ENCODE measurements at places on chromosomes 16 and 17. TPM values are rescaled to one million over a fixed set of nuclear protein-coding genes. Genes with fewer than 3 reads are reported as not detected.

- no peak for DNase-seq
Observed at GRCh38 chr16:22813948-22814710, at the start of gene HS3ST2. HS3ST2 (plus strand) TSS chr16:22814162; CDS start chr16:22814611, 449 bp downstream.

- DNase-seq = no peak
Observed at GRCh38 chr16:10859658-10860057, 17.3 kb upstream of the CIITA start.

The ZNF668 gene
- 16.0 TPM for total RNA-seq

GRCh38 chr16:48366165-48367093, 18.8 kb downstream of the SIAH1 start:
- peak; percentile 66 for DNase-seq

DNA sequence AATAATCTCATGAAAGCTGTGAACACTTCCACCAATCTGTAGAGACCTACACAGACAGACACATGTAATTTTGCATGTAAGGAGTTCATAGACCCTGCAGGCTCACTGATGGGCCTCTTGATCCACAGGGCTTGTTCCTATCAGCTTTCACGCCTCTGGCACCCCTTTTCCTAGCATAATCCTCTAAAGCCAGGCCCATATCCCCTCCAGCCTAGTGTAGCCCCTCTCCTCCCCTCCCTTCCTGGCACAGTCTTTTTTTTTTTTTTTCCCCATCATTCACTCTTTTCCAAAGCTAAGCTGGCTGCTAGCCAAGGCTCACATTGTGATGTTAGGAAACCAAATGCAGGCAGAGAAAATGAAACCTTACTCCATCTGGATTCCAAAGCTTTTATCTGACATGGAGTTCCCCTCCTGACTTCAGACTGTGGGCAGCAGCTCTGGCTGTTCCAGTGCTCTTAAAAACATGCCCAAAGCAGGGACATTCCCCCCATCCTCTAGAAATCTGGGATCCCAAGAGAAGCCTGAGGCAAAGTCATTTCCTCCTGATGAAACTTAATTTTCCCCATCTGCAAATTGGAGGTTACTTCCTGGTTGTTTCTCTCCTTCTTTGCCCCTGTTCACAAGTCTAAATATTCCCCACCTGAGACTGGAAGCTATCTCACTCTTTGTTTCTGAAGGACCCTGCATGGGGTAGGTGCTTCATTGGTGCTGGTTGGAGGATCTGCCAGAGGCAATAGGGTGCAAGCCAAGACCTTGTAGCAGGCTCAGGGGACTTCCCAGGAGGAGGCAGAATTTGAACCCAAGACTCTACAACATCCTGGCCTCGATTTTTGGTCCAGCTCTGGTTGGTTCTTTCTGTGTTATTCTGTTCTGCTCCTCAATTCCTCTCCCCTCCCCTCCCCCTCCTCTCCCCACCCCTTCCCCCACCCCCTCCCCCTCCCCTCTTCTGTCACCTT, 9.9 kb upstream of the CCL5 start:
- DNase-seq = peak; percentile 11

The HBA2 gene
- total RNA-seq = not detected

GRCh38 chr17:32253117-32253611, 12.5 kb upstream of the RHBDL3 start:
- peak; percentile 74 for DNase-seq

The JUP gene
- total RNA-seq = 2.2 TPM

DNA sequence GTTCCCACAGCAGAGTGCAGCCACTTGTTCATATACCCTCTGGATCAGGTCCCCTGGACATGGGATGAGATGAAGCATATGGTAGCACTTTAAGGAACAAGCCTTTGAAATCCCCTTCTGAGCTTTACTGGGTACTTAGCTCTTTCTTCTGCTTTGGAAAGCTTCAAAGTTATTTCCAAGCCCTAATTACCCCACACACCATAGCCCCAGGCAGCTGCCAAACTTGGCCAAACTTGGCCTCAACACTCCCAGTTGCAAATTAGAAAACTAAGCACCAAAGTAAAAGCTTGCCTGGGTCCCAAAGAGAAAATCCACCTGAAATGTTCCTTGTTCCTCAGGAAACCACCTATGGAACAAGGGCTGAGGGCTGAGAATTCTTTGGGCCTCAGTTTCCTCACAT, 15.7 kb upstream of the MT4 start:
- no peak for DNase-seq

DNA sequence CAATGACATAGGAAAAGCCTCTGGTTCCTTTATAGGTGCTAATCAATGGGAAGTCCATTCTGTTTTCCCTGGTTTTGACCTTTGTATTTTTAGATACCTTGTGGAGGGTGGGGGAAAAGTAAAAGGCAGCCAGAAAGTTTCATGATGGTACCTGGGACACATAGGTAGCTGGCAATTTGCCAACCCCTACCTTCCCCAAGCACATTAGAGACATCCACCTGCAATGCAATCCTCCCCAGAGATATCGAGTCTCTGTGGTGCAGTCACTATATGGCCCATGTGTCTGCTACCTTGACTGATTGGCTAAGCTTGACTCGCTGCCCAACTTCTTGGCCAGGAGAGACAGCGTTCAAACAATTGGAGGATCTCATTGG, 86.4 kb downstream of the IRX3 start:
- no peak for DNase-seq

The MT1F gene
- total RNA-seq = not detected

- DNase-seq = no peak
Observed at GRCh38 chr16:79483336-79483735, 117.2 kb downstream of the MAF start.

- no peak for DNase-seq
Observed at GRCh38 chr16:53458635-53459034, 24.4 kb downstream of the RBL2 start.
